GM04503 (cell line): ENCODE measurements at places on chromosomes 6 and 20.

- DNase-seq = no peak
Measured at GRCh38 chr20:62627901-62628612, 14.2 kb upstream of the SLCO4A1 start.

DNA sequence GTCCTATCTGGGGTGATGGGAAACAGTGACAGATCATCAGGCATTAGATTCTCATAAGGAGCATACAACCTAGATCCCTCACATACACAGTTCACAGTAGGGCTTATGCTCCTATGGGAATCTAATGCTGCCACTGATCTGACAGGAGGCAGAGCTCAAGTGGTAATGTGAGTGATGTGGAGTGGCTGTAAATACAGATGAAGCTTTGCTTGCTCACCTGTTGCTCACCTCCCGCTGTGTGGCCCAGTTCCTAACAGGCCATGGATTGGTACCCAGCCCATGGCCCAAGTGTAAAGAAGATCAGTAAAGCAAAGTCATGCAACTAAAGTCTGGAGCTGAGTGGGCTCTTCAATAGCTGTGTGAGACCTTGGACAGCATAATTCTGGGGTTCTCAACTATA, 65.9 kb downstream of the PKIB start:
- DNase-seq = no peak

DNA sequence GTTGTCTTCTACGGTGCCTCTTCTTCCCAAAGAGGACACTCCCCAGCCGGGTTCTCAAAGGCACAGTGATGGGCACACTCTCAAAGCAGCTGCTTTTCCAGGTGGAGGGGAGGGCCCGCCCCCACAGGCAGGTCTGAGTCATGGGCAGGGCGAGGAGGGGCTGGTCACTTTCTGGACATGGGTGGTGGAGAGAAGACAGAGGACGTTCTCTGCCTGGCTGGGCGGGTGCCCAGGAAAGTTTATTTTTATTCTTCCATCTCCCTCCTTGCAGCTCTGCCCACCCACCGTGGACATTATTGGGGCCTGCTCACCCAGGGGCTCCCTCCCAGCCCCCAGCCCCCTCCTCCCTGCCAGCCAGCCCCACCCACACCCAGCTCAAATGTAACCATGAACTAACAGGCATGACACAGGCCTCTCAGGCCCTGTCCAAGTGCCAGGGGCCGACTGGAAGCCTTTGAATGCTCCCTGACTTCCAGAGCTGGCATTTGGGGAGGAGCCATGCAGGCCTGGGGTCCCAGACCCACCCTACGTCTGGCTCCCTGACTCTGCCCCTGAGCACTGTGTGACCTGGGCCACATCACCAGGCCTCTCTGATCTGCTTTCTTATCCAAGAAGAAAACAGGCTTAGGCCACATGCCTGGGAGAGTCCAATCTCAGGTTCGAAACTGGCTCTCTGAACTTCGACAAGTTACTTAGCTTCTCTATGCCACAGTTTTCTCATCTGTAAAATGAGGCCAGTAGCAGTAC, 8.0 kb downstream of the TGM2 start:
- DNase-seq = no peak

GRCh38 chr20:48278961-48279481, 493.7 kb upstream of the SULF2 start:
- no peak for DNase-seq

DNA sequence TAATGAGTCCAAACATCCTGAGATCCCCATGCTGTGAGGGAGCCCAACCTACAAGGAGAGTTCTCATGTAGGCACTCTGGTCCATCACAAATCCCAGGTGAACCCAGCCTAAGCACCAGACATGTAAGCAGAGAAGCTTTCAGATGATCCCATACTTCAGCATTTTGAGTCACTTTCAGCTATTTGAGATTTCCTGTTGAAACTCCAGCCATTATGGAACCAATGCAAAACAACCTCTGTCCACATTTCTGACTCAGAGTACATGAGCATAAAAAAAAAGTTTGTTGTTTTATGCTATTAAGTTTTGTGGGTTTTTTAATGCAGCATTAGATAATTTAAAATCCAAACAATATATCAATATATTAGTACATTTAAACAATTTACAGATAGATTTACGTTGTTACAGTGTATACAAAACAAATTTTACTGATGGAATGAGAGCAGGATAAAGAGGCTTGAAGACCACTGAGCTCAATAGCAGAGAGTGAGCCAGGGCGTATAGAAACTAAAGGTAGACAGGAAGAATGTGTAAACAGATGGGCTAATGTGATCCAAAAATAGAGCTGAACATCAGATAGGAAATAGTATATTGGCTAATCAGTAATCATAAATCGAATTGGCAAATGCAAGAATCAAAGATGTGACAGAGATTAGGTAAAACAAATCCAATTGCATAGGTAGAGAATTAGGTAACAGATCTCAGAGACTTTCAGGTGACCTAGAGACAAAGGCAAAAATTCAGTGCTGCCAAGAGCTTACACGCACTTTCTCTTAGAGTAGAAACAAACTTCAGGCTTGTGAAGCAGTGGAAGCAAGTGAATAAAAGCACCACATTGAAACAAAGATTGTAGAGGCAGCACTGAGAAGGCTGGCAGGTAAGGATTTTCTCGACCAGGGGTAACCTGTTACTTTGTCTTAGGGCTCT, 36.2 kb upstream of the PLCB1 start:
- DNase-seq = peak; percentile 23

DNA sequence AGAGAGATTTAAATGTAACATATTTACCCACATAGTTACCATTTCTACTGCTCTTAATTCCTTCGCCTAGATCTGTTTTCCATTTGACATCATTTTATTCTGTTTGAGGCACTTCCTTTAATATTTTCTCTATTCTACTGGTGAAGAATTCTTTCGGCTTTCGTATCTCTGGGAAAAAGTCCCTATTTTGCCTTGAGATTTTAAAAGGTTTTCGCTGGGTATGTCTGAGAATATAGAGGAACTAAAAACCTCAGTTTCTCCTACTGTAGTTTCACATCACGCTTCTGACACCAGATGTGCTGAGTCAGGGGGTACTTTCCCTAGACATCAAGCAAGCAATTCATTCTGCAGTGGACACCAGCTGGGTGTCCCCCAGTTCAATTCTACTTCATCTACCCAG, 61.7 kb downstream of the E2F3 start:
- DNase-seq = no peak

DNA sequence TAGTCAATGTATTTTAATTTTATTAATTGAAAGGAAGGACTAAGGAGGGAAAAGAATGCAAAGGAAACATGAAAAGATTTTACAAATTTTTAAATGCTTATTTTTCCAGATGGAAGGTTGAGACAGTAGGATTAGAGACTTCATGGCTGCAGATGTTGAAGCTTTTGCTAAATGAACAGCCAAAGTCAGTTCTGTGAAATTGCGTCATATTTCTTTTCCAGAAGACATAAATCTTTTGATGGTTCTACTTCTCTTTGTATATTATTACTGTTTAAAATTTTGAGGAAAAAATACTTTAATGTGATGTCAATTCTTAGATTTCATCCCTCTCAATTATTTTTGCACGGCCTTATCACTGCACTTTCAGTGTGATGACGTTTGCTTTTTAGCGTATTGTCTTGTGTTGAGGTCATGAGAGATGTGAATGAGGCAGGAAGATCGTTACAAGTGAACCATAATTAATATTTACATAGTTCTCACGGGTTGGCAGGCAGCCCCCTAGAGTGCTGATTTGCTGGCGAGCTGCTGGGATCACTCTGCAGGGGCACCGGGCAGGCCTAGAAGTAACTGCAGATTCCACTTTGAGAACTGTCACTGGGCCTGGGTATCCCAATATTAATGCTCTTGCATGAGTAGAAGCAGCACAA, 158.1 kb downstream of the TBXT start:
- DNase-seq = no peak

- DNase-seq = no peak
Measured at GRCh38 chr20:17523326-17523725, 7.9 kb downstream of the BFSP1 start.

- DNase-seq = no peak
Measured at GRCh38 chr6:146770965-146771735, 172.4 kb downstream of the ADGB start.

DNA sequence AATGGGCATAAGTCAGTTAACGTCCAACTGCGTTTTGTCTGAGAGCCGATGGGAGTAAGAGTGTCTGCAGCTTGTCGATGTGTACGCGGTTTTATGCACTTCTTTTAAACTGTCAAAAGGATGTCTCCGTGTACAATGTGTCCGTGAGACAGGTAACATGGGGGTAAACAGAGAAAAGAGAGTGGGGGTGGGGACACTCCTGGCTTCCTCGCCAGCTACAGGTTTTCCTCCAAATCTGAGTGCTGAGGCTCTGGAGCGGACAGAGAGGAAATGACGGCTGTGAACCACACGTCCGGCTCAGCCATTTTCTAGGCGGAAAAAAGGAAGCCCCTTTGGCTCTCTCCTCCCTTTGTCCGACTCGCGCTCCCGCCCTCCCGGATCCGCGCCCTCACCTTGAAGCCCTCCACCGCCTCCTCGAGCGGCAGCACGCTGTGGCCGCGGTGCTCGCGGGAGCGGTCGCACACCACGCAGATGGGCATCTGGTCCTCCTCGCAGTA, 916 bp downstream of the TRIM27 start:
- DNase-seq = no peak

DNA sequence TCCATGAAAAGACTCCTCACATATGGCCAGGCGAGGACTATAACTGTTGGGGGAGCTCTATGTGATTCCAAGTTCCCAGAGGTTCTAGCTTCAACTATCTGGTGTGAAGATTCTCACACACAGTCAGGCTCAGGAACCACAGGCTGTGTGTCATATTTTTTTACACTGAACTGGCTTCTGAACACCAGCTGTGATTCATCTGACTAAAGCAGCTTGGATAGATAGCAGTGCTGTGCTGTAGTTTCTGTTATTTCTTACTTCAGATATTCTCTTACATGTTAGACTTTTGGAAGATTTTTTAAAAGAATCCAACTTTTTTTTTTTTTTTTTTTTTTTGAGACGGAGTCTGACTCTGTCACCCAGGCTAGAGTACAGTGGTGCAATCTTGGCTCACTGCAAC, 140.7 kb upstream of the MCHR2 start:
- DNase-seq = no peak

DNA sequence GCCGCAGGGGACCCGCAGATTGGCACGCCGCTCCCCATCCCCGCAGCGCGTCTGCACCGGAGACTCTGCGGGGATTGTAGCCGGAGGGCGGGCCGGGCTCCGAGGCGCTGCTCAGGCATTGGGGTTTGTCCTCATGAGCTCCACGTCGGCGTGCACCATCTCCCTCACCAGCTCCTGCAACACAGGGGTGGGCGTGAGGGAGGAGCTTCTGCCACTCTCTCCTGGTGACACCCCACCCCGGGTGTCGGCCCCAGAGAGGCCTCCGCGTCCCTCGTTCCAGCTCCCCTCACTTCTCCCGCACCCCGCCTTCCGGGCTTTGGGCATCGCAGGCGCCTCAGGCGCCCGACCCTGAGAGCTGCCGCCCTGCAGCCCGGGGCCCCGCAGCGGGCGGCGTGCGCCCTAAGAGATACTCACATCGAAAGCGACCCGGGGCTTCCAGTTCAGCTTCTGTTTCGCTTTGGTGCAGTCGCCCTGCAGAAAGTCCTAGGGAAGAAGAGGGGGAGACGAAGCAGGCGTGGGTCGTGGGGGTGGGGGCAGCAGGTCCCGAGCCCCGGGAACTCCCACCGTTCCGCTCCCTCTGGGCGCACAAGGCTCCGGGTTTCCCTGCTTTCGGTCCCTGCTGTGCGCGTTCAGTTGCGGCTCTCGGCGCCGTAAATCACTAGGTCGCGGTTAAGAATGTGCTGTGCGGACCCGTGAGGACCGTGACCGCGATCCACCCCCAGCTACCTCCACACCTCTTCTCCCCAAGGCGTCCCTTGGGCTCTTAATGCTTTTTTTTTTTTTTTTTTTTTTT, 14.5 kb downstream of the FOXC1 start:
- DNase-seq = no peak
